ENCODE measurements at places on chromosomes 12 and 14.

DNA sequence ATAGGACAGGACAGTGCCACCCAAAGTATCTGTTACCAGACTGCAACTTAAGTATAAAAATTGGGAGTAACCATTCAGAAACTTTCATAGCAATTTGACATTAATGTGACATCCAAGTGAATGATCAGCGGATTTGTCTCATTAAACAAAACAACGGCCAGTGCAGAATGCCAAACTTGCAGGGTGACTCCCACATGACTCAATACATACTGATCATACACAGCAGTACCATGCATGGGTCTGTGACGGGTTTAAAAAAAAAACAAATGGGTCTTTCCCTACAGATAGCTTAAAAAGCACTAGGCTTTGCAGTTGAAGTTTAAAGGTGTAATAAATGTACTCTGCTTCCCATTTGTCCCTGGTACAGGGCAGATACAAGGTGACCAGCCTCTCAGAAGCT is 116.6 kb downstream of the SLC35F4 start:
- DNase-seq, result no peak

DNA sequence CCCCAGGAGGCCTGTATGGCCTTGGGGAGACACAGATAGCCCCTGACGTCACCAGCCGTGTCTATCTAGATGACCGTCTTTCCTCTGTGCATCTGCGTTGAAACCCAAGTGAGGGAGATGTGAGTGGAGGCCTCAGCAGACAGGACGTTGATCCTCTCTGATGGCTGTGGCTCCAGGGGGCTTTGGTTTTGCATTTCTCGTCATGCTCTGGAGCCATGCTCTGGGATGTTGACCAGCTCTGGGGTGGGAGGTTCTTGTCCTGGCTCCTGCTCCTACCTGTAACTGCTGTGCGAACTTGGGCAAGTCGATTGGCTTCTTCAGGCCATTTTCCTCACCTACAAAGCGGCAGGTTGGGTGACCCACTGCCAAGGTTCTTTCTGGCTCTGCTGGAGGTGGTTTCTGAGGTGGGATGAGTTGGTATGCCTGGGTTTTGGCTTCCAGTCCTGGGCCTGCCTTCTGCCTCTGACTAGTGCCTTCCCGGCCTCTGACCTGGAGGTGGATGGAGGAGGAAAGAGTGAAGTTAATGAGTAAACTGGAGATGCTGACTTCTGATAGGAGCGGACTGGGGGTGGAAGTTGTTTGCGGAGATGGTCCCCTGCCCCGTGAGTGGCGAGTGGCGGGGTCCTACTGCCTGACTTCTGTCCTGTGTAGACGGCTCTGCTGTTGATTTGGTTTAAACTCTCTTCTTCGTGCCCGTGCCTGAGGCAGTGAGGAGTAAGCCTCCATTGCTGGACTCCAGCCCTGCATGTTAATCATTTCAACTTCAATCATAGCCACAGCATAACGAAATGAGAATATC is 8.4 kb downstream of the TSPAN9 start:
- DNase-seq, result peak; percentile 55

DNA sequence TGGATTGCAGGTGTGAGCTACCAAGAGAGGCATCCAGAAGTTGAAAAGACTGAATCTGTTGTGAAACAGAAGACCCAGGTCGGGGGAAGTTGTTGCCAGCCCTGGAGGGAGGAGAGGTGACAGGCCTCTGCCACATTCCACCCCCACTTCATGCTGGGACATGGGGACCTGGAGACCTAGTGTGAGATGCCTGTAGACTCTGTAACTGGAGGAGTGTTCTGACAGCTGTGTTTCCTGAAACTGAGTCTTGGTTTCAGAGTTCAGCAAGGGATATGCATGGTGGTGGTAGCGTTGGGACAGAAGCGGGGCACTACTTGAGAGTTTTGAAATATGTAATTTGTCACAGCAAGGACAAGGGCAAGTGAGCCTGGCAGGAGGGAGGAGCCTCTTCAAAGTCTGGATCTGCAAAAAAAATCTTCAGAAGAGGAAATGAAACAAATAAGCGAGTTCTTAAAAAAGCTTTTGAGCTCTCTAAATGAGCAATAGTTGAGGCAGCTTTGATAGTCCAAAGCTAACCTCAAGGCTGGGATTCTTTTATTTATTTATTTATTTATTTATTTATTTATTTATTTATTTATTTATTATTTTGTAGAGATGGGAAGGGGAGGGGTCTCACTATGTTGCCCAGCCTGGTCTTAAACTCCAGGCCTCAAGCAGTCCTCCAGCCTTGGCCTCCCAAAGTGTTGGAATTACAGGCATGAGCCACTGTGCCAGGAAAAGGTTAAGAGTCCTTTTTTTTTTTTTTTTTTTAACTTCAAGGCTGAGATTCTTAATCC is 58.9 kb upstream of the EEA1 start:
- peak; percentile 25 for DNase-seq

- no peak for DNase-seq
These were observed 63.4 kb upstream of the DIO3 start for GRCh38 chr14:101497684-101498525.

GRCh38 chr14:22748206-22748605 is 18.3 kb upstream of the OXA1L start:
- no peak for DNase-seq

GRCh38 chr14:88765130-88765529 is 27.6 kb downstream of the EML5 start:
- DNase-seq, result no peak

DNA sequence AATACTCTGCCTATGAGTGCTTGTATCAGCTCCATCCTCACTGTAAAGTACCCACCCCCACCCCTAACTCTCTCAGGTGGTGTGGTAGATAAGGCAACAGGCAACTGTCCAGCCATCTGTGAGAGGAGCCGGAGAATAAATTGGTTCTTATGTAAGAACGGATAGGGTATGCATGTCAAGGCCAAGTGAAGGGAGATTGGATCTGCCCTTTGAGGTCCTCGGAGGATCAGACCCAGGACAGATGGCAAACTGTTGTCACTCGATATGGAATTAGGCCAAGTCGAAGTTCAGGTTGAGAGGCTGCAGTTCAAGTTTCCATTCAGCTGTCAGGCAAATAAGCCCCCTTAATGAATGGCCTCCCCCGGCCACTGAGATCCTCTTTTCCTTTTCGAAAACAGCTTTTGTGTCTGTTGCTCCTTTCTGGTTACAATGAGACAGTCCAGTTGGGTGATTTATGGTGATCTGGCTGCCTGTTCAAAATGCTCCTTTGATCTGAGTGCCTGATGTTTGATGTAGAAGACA is 120.3 kb downstream of the VRK1 start:
- peak; percentile 22 for DNase-seq

- DNase-seq, result no peak
These were observed 295.9 kb upstream of the ATP2B1 start for GRCh38 chr12:90004319-90005074.

DNA sequence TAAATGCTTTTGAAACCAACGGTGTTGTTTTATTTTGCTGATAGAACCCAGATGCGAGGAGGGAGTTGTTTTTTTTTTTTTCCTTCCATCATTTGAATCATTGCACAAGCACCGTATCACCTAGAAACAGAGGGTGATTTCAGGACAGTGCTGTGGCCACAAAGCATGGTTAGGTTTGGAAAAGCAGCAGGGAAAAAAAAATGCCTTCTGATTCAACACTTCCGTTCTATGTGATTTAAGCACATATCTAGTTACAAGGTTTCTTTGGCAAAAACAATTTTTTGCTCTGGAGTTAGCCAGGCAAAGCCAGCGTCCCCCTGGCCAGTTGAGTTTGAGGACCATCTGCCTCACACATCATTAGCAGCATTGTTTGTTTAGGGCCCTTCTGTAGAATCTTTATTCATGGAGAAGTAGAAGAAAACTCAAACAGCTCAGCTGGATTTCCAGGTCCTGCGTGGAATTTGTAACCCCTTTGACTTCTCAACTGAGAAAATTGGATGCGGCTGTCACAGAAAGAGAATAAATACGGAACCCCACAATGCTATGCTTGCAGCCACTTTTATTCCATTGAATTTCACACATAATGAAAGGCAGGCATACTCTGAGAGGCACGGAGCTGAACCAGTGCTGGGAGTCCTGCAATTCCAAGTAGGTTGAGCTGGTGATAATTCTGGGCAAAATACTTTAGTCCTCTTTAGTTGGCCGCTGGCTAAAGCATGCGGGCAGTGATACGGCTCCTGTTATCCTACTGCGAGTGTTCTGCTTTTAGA is 17.0 kb upstream of the WNT5B start:
- DNase-seq, result no peak

DNA sequence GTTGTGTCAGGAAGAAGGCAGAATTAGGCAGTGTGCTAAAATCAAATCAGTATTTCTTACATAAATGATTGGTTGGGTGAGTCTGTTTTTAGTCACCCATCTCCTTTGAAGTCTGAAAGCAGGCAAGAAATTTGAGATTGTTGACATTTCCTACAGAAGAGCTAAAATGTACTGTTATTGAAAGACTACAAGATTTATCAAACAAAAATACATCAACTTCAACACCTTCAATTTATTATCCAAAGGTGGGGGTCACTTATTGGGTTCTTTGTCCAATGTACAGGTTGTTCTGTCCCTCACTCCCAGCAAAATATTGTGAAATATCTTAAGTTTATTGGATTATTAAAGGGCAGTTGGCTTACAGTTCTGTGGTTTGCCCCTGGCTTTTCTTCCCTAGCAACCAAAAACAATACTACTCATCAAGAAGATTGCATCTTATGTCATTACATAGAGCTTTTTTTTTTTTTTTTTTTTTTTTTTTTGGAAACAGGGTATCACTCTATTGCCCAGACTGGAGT is 20.6 kb upstream of the PKP2 start:
- DNase-seq, result no peak

GRCh38 chr14:78978896-78979295 is 808.7 kb downstream of the NRXN3 start:
- DNase-seq, result no peak

- no peak for DNase-seq
These were observed 133.1 kb downstream of the LRIG3 start for GRCh38 chr12:58787021-58787760.

DNA sequence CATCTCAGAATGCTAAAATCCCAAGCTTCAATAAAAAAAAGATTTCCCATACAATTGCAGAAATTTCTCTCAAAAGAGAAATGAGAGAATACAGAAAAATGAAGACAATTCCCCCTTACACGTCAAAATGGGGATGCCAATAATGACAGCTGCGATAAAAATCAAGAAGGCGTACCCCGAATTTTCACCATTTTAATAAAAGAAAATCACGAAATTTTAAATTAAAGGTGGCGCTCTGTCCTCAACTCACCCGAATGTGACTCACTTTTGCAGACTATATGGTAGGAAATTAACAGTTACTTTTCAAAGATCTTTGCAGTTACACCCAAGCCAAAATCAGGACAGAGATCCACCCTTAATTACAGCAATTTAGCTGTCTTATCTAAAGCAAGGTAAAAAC is 2.1 kb downstream of the ATP2B1 start:
- DNase-seq, result no peak

- no peak for DNase-seq
These were observed 20.0 kb downstream of the TMEM30B start for GRCh38 chr14:61260939-61261776.

- no peak for DNase-seq
These were observed 1.3 kb upstream of the TBC1D15 start for GRCh38 chr12:71838231-71838630.

GRCh38 chr12:130026608-130027176 is 122.9 kb upstream of the TMEM132D start:
- no peak for DNase-seq

DNA sequence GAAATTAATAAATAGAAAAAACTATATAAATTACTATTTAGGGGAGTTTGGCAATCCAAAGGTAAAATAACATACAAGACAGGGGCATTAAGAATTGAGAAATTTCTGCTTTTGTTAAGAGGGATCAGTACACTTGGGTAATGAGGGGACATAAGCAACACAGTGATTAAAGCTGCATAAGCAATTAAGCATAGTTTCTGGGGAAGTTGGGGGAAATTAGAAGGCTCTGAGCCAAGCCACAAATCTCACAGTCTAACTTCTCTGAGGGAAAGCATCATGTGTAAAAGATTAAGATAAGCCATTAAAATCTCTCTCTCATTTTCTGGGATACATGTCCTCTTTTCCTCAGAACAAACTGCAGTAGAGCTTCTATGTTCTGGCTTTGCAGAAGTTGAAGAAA is 533.9 kb upstream of the LRFN5 start:
- no peak for DNase-seq

DNA sequence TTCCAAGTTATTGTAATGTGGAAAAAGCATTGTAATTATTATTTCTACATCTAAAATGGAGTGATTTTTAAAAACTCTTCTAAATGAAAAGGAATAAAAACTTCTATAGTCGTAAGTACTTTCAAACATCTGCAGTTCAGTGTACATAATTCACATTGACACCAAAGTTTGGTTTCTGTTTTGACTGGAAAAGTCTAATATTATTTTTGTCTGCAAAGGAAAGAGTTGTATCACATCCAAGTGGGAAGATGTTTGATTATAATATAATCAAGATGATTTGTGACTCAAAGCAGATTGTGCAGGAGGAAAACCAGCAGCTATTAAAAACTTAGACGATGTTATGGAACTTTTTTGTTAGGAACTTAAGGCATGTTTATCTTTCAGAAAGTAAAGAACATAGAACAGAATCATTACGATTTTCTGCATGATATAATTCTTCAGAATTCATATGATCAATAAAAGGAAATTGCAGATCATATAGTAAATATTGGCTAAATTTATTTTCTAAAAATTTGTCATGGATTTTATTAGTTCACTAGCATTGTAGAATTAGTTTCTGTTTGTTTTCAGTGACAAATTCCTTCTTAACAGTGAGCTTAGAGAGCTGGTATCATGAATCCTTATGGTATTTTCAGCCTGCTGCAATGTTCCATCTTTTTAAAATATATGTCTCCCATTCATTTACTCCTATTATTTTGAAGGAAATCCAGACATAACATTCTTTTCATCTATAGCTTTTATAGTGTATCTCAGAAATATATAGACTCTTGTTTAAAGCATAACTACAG is 145.8 kb downstream of the MIPOL1 start:
- DNase-seq, result no peak

- DNase-seq, result no peak
These were observed 28.6 kb downstream of the EML1 start for GRCh38 chr14:99821519-99822508.

DNA sequence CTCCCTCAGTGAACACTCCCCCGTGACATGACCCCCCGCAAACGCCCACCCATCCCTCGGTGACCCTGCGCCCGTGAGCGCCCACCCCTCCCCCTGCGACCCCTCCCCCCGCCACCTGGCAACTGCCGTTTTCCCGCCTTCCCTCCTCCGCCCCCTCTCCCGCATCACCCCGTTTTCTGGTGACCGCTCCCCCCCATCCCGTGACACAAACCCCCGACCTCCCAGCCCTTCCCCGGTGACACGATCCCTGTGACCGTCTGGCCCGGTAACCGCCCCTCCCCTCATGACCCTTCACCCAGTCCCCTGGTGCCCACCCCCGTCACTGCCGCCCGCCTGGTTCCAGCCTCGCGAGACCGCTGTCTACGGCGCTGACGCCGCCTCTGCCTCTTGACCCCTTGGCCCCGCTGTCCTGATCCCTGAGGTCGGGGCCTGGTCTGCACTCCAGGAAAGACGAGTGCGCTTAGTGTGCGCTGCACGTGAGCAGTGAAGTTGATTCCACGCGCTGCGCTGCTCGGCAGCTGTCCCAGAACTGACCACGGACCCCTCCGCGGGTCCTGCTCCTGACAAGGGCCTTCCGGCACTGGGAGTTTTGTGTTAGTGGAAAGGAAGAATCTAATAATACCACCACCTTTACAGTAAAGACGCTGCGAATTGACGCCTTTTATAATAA is 59.4 kb downstream of the DDX51 start:
- DNase-seq, result peak; percentile 51

- DNase-seq, result no peak
These were observed 207.5 kb upstream of the PWP1 start for GRCh38 chr12:107477947-107478610.

Data from right kidney (tissue), 9 donors.